Activated CD4-positive, CD25-positive, alpha-beta regulatory T cell treated with anti-CD3 and anti-CD28 coated beads, Interleukin-2, amount 50 U/mL, for 16 hours (primary cell): ENCODE measurements at places on chromosomes 5 and 9.

GRCh38 chr5:75640395-75640794 lies 29.1 kb downstream of the ANKDD1B start:
- DNase-seq, result no peak

GRCh38 chr9:132541870-132542830 lies 40.3 kb upstream of the BARHL1 start:
- DNase-seq, result no peak

GRCh38 chr5:95631991-95632675 lies 12.2 kb downstream of the GPR150 start:
- peak; percentile 41 for DNase-seq

- DNase-seq, result no peak
Measured at GRCh38 chr9:119369680-119370366, 588 bp upstream of the BRINP1 start.

DNA sequence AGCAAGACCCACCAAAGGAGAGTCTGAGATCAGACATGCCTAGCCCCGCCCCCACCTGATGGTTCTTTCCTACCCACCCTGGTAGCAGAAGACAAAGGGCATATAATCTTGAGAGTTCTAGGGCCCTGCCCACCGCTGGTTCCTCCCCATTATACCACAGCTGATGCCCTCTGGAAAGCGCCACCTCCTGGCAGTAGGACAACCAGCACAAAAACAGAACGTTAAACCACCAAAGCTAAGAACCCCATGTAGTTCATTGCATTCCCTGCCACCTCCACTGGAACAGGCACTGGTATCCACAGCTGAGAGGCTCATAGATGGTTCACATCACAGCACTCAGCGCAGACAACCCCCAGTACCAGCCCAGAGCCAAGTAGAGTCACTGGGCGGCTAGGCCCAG lies 81.2 kb upstream of the TRPC7 start:
- DNase-seq, result no peak

DNA sequence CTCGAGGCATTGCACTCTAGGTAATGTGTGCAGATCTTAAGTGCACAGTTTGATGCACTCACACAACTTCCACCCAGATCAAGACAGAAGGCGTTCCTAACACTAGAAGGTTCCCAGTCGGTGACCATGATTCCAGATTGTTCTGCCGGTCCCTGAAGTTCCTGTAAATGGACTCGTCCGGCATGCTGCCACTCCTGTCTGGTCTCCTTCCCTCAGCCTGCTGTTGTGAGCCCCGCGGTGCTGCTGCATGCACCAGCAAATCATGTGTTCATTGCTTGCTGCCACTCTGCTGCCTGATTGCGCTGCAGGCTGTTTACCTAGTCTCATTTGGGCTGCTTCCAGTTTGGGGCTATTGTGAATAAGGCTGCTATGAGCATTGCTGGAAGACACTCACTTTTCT lies 11.5 kb downstream of the STKLD1 start:
- no peak for DNase-seq

- DNase-seq, result no peak
Measured at GRCh38 chr9:36116593-36116992, 19.9 kb upstream of the GLIPR2 start.

- no peak for DNase-seq
Measured at GRCh38 chr5:52702877-52703276, 84.8 kb upstream of the ITGA1 start.

GRCh38 chr5:177553671-177554429 lies 513 bp downstream of the FAM193B start:
- peak; percentile 21 for DNase-seq

DNA sequence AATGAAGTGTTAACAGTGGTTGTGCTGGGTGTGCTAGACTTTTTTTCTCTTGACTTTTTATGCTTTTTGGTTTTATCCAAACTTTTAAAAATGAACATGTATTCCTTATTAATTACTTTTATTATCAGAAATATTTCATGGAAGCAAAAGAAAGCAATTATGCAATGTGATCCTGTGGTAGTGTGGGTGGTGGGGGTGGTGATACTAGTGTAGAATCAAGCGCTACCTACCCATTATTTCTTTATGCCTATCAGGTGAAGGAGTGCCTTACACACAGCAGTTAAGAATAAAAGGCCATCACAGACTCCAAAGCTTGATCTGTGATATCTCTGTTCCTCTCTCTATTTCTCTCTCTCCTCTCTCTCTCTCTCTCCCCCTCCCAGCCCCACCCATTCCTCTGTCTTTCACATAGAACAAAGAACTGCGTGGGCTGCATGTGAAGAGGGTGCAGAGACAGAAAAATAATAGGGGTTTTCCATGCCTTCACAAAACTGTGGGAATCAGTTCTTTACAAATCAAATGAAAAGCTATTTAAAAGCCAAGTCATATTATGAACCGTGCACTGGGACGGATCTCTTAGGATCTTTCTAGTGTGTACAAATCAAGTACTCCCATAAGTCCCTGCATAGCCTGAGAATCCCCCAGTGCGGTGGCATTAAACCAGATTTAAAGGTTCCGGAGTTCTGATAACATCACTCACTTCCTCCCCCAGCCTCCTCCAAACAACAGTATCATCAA lies 351.2 kb downstream of the RAB3C start:
- no peak for DNase-seq

- no peak for DNase-seq
Measured at GRCh38 chr5:164277720-164278119, 772.3 kb downstream of the MAT2B start.

- no peak for DNase-seq
Measured at GRCh38 chr9:107704774-107705173, 215.2 kb upstream of the KLF4 start.

- DNase-seq, result no peak
Measured at GRCh38 chr9:878239-878638, 36.7 kb downstream of the DMRT1 start.

DNA sequence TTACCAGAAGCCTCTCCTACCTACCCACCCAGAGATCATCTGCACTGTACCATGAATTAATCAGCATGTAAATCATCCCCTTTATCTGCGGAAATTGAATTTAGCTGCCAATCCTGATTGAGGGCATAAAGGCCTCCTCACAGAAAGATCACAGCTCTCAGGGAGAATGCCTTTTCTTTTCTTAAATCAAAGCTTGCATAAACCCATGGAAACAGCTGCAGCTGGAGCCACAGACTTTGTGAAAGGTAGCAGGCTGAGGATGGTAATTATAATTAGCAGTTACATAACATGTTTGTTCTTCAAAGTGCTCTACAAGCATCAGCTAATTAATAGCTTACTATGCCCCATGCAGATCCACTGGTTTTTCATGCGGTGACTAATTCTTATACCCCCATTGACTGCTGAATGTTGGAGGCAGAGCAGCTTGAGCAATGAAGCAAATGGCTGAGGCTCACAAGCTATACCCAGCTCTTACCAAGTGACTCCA lies 54.6 kb downstream of the SUSD1 start:
- no peak for DNase-seq

- DNase-seq, result no peak
Measured at GRCh38 chr5:52334367-52334766, 453.3 kb upstream of the ITGA1 start.

DNA sequence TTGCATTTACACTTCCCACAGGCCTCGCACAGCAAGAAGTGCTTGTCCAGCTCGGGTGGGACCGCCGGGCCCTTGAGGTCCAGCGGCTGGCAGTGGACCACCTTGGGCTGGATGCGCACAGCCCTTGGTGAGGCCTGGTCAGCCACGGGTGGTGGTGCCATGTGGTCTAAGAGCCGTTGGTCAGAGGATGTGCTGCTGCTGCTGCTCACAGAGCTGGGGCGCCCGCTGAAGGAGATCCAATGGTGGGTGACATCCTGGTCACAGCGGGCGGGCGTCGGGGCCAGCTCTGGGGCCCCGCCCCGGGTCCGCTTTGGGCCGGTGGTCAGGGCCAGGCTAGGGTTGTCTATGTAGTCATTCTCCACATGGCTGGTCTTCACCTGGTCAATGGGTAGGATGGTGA lies 10.2 kb downstream of the SPRY4 start:
- DNase-seq, result no peak

DNA sequence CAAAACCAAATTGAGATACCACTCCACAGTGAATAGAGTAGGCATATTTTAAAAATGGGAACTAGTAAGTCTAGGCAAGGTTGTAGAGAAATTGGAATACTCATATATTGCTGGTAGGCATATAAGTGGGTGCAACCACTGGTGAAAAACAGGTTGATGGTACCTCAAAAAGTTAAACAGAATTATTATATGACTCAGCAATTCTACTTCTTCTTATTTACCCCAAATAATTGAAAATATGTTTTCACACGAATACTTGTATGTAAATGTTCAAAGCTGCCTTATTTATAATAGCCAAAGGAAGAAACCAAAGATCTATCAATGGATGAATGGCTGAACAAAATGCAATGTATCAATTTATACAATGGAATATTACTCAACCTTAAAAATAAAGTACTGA lies 79.1 kb downstream of the CDH9 start:
- no peak for DNase-seq

DNA sequence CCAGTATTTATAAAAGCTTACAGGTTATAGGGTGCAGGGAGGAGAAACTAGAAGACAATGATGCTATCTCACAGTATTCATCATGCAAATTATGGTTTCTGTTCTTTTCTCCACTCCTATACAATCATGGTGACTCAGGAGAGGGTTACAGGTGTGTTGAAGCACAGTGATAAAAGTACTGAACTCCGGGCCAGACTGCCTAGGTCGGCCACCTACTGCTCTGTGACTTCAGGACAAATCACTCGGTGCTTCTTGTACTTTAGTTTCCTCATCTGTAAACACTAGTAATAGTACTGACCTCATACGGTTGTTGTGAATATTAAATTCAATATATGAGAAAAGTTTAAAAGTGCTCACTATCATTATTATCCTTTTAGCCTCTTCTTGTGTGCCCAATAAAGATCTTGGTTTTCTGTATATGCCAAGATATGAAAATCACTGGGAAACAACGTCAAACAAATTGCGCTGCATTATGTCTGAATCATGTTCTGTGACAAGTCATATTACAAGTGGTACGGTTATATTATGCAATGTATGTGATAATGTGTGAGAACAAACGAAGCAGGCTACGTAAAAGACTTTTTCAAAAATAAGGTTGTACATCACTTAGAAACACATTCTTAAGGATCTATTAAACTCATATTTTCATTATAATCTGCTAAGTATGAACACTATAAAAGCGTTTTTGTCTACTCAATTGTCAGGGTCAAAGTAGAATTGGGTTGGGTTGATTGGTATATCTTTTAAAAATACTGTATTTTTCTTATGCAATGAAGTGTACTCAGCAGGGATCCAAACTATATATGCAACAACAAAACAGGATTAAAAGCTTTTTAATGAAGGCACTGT lies 153.3 kb downstream of the EFNA5 start:
- no peak for DNase-seq
